Stimulated activated CD8-positive, alpha-beta memory T cell treated with anti-CD3 and anti-CD28 coated beads, Interleukin-15, amount 100 ng/mL, for 4 hours (primary cell): ENCODE measurements at places on chromosomes 3 and 15.
A peak's percentile ranks its signal among the peaks of the same experiment; 100 is the strongest.

GRCh38 chr15:41233367-41233771 lies 2.3 kb downstream of the CHP1 start:
- DNase-seq, result no peak

DNA sequence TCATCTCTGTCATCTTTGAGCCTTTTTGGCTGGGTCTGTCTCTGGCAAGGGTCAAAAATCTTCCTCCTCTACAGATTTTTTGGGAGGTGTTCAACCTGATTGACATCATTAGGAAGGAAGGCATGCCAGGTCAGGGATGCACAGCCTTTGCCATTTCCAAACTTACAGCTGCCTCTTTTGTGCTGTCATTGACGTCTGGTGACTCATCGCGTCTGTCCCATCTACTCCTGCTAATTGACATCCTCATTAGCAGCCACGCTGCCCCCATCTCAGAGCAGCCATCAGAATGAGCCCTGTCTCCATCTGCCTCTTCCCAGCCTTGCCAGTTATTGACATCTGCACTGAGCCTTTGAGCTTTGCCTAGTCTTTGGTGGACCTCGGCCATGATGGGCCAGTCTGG lies 53.0 kb downstream of the PDIA5 start:
- no peak for DNase-seq

- DNase-seq, result no peak
Measured at GRCh38 chr15:62606376-62607113, 436.0 kb upstream of the TPM1 start.

DNA sequence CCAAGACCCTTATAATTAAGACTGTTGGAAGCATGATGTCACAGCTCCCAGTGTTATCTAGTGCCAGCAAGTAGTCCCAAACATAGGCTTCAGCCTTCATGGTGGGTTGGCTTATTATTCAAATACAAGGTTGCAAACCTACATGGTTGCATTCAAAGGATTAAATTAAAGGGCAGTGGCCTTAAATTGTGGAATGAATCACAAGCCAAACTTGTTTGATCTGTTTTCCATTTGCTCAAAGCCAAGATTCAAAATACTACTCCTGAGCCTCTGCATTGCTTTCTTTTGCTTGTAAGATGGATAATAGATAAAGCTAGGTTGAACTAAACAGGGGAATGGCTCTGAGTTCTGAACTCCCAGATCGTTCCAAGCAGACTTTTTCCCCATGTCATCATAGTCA lies 52.4 kb upstream of the GNB4 start:
- DNase-seq, result no peak

DNA sequence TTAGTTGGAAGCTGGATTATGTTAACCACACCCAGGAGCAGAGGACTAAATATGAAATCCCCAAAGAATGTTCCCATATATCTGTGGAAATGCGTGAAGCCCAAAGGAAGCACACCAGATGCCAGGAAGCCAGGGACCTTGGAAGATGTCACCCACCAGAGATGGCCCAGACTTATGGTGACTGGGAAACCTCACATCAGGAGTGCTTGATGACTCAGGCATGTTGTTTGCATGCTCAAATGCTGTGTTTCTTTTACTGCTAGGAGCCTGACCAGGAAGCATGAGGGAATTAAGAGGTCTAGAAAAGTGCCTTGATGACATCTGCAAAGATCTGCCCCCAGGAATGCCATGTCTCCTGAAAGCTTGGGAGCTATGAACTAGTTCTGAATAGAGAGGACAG lies 109.0 kb upstream of the SLC2A2 start:
- DNase-seq, result no peak

- DNase-seq, result no peak
Measured at GRCh38 chr15:65414841-65415621, 7.7 kb downstream of the IGDCC4 start.

DNA sequence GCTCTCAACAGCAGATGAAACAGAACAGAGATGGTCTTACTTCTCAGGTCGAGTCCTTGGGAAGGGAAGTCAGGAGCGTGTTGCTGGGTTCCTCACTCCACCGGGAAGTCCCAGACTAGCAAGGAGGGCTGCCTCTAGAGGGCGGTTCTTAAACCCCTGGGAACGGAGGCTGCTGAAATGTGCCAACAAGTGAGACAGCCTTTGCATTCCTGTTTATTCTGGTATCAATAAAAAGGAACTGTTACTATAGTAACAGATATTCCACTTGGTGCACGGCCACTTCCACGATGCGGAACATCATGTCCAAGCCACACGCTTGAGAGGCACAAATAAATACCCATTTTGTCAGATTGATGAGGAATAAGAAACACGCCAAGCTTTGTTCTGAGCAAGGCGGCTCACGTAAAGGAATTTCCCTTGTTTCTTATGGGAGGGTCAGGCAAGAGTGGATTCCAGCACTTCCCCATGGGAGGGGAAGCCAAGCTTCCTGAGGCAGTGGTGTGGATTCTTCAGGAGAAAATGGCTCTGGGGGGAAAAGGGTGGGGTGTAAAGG lies at the start of gene FAM107A:
Gene FAM107A, minus strand, starts transcription at position 123 of the 553 bp plus-strand sequence. CDS start 7,531 bp downstream, outside the sequence.
- DNase-seq, result no peak

DNA sequence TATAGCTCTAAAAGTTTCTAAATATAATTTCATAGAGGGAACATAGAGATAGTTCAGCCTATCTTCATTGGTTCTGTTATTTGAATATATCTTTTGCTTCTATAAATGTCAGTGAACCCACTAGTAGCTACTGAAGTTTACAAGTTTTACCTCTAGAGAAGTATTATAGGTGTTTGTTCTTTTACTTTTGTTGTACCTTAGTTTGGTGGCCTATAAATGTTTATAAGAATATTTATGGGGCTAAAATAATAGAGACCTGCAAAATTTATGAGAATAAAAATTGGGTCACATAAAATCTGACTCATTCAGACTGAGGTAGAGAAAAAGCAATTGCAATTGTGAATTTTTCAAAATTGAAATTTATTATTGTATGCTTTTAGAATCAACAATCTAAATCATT lies 162.6 kb downstream of the SERPINI1 start:
- no peak for DNase-seq

DNA sequence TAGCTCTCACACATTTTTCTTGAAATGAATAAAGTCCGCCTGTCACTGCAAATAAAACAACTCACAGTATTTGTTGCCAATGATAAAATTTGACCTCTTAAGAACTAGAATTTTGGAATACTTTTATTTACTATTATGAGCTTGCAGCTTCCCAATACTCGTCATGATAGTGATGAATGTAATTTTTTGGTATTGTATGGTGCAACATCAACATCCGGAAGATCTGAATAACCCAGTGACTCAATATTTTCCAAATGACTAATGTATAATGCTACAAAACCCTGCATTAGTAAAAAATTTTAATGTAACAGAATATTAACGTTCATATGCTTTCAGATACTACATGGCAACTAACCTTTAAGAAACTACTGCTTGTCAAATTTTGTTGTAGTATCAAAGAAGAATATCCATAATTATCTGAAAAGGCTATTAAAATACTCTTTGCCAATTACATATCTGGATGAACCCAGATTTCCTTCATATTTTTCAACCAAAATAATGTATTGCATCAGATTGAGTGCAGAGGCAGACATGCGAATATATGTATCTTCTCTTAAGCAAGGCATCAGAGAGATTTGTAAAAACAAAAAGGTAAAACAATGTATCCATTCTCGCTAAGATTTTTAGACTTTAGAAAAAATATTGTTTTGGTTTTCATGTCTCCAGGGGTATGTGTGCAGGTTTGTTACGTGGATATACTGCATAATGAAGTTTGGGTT lies 95.3 kb downstream of the IGF2BP2 start:
- no peak for DNase-seq

DNA sequence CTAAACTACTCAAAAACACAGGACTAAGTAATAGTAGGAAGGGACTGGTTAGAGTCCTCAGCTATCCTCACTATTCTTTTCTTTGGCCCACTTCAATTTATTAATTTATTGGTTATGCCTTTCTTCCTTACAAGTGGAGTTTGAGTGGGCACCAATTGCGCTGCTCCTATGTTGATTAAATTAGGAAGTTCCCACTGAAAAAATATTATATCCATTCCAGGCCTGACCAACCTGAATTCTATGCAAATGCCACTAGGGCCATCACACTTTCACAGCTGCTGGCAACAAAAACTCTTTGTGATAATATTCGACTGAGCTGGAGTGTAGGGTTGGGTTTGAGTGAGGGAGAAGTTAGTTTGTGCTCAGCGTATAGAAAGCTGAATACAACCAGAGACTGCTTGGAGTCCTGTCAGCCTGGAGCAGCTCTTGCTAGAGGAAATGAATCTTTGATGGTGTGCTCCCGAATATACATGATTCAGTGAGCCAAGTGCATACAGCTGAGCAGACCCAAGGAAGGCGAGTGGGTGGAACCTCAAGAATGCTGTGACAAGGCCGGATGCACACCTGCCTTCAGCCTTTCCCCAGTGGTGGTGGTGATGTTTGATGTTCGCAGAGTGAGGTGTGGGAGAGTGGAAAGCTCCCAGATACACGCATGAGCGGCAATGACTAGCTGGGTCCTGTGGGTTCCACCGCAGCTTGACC lies 1.5 kb downstream of the ARHGEF3 start:
- DNase-seq, result peak; percentile 79

GRCh38 chr15:57545995-57546394 lies 45.7 kb upstream of the MYZAP start:
- no peak for DNase-seq

GRCh38 chr3:119989981-119990655 lies 104.1 kb downstream of the GSK3B start:
- no peak for DNase-seq

DNA sequence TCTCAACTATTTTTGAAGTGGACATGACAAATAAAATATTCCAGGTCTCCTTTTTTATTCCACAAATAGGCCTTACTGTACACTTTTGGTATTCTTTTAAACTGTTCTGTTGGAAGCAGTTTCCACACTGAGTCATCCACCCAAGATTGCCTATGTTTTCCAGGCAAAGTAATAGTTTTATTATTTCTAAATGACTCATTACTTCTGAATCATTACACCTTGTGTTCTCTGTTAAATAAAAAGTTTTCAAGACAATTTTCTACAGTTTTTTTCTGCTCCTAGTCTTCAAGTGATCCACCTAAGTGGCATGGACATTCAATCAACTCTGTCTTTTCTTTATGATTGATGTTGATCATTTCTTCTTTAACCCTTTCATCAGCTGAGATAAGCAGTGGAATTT lies 26.5 kb downstream of the PPP2R3A start:
- no peak for DNase-seq

DNA sequence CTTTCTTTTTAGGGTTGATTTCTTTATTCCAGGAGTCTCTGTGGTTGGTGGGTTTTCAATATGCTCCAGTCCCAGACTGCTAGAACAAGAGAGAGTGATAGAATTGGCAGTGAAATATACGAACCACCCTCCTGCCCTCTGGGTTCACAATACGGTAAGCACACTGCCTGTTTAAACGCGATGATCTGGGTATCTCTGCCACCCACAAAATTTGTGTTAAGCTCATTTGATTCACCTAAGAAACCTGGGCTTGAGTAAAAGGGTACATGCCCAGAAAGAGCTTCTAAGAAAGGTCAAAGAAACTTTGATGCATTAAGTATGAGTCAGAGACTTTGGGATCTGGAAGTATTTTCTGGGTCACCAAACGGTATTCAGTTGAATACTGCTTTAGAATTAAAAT lies 29.8 kb downstream of the OXNAD1 start:
- no peak for DNase-seq

- no peak for DNase-seq
Measured at GRCh38 chr15:77486542-77487468, 66.1 kb downstream of the HMG20A start.

DNA sequence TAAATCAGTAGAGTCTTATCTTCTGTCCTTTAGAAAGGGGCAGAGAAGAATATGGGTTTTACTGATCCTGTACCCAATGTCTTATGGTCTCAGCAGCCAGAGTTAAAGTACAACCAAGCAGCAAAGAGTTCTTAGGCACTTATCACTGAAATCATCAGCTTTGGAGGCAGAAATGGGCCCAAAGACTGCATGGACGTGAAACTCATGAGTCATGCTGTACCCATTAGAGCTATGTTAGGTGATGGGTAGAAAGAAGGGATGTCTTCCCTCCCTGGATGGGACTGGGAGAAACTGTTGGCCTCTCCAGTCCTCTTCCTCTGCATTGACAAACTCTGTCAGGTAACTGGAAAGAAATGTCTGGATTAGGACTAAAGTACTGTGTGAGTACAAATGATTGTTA lies 63.4 kb downstream of the EOMES start:
- DNase-seq, result no peak

DNA sequence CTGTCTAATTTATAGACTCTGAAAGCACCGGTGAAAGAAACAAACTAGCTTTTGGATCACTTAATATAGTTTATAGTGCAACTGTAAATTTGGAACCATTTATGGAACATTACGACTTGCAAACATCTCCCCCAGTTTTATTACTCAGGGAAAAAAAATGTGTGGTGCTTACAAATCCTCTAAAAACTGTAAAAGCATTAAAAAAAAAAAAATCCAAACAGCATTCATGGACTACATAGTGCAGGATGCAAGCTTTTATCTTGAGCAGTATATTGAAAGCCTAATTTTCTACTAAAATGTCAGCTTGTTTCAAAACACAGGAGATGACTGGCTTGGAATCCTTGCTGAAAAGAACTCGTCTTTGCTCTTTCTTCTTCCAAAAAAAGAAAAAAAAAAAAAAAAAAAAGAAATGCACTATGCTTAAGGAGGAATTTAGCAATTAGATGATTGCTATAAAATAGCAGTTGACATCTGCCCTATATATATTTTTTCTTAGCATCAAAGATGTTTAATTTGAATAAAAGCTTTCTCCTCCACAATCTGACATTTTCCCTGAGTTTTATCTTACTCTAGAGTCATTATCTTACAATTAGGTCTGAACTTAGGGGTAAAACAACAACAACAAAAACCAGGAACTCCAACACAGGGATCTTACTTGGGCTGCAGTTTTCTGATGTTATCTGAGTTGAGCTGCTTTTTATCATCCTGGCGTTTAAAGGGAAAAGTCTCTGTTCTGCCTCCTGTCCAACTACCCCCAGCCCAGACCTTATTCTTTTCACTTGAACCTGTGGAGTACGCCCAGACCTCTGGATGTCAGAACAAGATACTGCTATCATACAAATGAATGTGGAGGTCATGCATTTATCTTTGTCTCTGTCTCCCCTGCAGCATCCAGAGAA lies 62.6 kb upstream of the PDZRN3 start:
- no peak for DNase-seq

GRCh38 chr15:52559022-52559421 lies 9.8 kb downstream of the ARPP19 start:
- DNase-seq, result no peak

DNA sequence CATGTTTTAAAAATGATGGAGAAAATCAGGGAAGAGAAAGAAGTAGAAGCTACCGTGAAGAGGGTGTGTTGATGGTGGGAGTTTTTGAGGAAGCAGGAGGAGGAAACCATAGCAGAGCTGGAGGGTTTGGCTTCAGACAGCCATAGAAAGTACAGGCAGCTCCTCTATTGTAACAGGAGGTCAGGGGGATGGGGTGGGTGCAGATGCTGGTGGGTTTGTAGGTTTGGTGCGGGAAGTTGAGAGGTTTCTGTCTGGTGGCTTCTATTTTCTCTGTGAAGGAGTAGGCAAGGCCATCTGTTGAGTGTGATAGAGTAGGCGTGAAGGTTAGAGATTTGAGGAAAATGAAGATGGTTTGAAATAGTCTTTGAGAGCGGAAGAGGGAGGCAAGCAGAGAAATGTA lies 97.7 kb upstream of the TBC1D5 start:
- DNase-seq, result no peak
